T follicular helper cell (primary cell): ENCODE measurements at places on chromosomes 3 and 15.

- no peak for DNase-seq
These were observed 115.7 kb upstream of the CHRM5 start for GRCh38 chr15:33852570-33852969.

- DNase-seq: no peak
These were observed 1.9 kb upstream of the ADPGK start for GRCh38 chr15:72785432-72785831.

DNA sequence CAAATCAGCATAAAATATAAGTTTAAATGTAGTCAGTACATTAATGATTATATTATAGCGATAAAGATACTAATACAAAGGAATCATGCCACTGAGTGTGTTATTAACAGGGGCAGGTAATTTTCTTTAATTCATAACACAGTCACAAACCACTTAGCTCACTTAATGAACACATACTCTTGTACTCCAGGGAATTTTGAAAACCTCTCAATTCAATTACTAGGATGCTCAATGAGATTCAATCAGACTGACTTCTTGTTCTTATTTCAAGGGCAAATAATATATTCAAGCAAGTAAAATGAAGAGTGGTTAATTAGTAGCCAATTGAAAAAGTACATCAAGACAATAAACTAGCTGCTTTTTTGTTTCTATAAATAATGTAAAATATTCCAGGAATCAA is 5.8 kb upstream of the SUCNR1 start:
- no peak for DNase-seq

- DNase-seq: no peak
These were observed 93.7 kb downstream of the FBLN2 start for GRCh38 chr3:13642597-13642996.

DNA sequence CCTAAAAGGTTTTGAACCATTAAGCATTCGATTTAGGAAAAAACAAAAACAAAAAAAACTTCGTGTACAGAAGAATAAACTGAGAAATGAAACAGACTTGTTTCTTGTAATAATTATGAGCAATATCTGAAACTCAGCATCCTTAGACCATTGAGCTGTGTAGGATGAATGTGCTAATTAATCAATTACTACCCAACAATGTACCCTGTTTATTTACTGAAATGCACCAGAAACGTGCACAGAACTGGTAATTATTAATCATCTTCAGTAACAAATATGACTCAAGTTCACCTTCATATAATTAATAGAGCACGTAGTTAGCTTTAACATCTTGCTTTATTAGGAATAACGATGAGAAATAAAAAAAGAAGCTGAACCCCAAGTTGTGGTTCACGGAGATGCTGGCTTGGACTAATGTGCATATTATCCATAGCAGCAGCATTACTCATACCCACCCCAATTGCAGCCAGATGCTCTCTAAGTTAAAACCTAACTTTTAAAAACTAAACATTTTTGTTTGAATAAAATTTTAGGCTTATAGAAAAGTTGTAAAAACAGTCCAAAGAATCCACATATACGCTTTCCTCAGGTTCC is 10.2 kb upstream of the C15orf61 start:
- no peak for DNase-seq

DNA sequence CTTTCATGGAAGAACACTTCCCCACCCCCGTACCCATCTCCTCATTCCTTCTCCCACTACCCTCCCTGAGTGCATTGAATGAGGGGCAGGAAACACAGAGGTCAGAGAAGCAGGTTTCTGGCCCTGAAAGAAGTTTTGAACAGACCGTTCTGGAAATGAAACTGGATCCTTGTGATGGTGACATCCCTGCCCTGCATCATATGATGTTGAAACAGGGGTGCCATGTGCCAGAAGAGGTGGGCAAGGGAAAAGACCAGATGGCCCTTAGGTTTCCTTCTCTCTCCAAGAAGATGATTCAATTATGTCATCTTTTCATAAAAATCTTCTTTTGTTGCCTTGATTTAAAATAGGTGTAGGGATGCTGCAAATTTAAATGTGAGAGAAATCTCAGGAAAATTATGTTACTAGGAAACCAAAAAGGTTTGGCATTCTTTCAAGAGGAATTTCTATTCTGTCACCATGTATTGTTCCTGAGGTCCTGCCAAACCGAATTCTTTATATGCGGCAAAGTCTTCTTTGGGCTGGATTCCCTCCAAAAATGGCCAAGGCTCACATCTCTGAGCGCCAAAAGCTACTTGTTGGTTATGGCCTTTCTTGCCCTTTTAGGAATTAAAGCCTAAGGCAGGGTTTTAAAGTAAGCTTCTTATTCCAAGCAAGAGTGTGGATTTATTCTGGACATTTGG is 19.9 kb upstream of the TNFAIP8L3 start:
- DNase-seq: no peak

- DNase-seq: no peak
These were observed 8.3 kb upstream of the CAMP start for GRCh38 chr3:48215019-48215418.

GRCh38 chr15:27774638-27775037 is 324.5 kb downstream of the OCA2 start:
- DNase-seq: no peak

GRCh38 chr15:88467935-88468528 is 524 bp downstream of the MRPS11 start:
- no peak for DNase-seq

DNA sequence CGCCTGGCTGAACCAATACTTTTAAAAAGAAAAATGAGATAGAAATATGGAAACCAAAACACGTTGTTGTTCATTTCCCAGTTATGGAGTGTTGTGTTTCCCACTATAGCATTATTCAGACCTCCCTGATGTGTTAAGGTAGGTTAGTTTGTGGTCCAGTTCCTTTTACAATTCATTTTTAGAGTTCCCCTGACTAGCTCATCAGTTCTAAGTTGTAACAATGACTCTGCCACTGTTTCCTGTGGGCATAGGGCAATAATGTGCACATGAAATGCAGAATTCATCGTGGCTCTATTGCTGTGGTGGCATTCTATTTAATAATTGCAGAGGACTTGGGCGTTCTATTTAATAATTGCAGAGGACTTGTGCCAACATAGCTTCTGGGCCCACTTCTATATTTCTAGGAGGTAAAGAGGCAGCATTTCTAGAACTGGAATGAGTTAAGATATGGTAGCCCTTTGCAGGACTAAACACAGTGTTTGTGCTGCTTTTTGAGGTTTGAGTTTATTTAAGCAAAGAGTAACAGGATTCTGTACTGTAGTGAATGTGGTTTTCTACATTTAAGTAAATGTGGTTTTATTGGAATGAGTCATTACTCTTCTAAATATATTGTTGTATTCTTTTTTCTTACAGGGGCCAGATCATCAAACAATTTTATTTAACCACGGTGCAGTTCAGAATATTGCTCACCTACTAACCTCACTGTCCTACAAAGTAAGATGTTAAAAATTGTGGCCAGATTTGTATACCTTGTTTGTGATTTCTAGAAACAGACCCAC is 47.5 kb downstream of the ARMC8 start:
- DNase-seq: no peak

GRCh38 chr3:65234499-65234898 is 546.7 kb upstream of the ADAMTS9 start:
- DNase-seq: no peak

DNA sequence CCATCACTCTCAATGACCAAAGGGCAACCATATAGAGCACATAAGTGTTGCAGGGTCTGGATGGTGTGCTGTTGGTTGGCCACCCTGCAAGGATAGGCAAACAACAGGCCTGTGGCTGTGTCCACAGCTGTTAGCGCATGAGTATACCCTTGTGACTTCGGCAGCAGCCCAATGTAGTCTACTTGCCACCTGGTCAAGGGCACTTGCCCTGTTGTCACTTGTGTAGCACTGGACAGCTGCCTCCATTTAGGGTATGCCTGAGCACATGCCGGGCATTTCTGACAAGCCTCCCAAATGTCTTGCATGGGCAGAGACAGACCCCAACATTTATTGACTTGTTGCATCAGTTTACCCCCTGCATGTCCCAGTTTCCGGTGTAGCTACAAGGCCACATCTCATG is 12.8 kb downstream of the CCRL2 start:
- no peak for DNase-seq

DNA sequence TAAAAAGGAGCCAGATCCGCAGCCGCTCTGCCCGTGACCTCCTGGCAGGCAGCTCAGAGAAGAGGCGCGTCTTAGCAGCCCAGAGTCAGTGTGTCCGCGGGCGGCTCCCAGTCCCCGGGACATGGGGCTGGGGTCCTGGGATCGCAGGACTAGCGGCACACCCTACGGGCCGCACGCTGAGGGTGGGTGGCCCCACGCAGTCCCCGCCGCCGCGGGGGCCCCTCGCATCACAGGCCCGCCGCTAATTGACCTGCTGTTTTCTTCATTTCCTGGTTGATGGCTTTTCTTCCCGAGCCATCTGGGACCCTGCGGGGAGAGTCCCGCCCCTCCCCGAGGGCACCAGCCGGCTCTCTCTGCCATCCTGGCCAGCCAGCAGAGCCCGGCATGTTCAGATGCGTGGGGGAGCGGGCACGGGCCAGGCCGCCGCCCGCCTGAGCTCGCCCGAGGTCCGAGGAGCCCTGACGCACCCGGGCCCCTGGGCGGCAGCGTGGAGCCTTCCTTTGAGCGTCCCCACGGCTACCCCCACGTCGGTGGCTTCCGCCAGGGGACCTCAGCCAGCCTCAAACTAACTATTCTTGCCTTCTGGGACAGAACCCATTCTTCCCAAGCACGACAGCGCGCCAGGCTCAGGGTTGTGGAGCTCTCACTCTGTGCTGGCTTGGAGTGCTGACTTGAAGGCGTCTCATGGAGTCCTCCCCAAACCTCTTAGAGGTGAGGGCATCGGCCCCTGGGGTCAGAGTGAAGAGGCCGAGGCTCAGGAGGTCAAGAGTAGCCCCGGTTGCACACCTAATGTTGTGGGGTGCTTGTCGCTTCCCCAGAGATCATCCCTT is 34.6 kb upstream of the CACNA2D3 start:
- no peak for DNase-seq
